Cardiac ventricle fibroblast (primary cell): ENCODE measurements at places on chromosomes 4 and X. TPM values are rescaled to one million over a fixed set of nuclear protein-coding genes. Genes with fewer than 3 reads are reported as not detected.

Gene DGKK
- total RNA-seq: not detected in 2 replicates

Gene ADAM29
- not detected in 2 replicates for total RNA-seq

Gene DMRTC1B
- total RNA-seq: not detected in 2 replicates

Gene GNRHR
- total RNA-seq: not detected in 2 replicates

Gene ATXN3L
- not detected in 2 replicates for total RNA-seq

Gene C4orf50
- not detected in 2 replicates for total RNA-seq
